ENCODE measurements at places on chromosomes 16 and 17.
A peak's percentile ranks its signal among the peaks of the same experiment; 100 is the strongest.

- no peaks in the 10 kb centered on the region for H3K27me3 ChIP-seq
- no peak overlapping the region for H3K27ac ChIP-seq
- no peak overlapping the region for H3K4me3 ChIP-seq
- DNase-seq: no peak
- no peaks in the 10 kb centered on the region for H3K36me3 ChIP-seq
Observed at GRCh38 chr16:53846971-53847370, 143.0 kb downstream of the FTO start.

- no peak overlapping the region for H3K27ac ChIP-seq
- H3K4me1 ChIP-seq: no peaks in the 10 kb centered on the region
- no peaks in the 10 kb centered on the region for H3K36me3 ChIP-seq
- H3K27me3 ChIP-seq: no peaks in the 10 kb centered on the region
- H3K4me3 ChIP-seq: no peak overlapping the region
- no peak for DNase-seq
Observed at GRCh38 chr17:7807206-7807605, 26.8 kb upstream of the KDM6B start.

DNA sequence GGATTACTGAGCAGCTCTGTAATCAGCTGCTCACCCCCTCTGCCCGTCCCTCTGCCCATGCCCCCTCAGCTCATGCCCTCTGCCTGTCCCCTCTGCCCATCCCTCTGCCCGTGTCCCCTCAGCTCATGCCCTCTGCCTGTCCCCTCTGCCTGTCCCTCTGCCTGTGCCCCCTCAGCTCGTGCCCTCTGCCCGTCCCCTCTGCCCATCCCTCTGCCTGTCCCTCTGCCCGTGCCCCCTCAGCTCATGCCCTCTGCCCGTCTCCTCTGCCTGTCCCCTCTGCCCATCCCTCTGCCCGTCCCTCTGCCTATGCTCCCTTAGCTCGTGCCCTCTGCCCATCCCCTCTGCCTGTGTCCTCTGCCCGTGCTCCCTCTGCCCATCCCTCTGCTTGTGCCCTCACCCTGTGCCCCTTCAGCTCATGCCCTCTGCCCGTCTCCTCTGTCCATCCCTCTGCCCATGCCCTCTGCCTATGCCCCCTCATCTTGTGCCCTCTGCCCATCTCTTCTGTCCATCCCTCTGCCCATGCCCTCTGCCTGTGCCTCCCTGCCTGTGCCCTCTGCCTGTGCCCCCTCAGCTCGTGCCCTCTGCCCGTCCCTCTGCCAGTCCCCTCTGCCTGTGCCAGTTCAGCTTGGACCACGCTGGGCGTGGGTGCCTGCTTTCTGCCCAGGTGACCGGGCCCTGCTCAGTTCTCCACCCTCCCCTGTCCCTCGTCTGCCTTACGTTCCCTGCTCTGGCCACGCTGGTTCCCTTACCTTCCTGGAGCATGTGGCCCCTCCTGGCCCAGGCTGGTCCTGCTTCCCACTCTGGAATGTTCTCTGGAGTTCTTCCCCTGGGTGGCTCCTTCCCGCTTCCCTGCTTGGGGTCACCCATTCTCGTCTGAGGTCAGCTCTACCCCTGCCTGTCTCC, 97.6 kb downstream of the NPIPB11 start:
- no peaks in the 10 kb centered on the region for H3K36me3 ChIP-seq
- H3K27me3 ChIP-seq: no peaks in the 10 kb centered on the region
- no peak for DNase-seq
- H3K27ac ChIP-seq: no peak overlapping the region
- no peak overlapping the region for H3K4me3 ChIP-seq

- no peaks in the 10 kb centered on the region for H3K4me1 ChIP-seq
- no peak for DNase-seq
- H3K27ac ChIP-seq: no peak overlapping the region
- H3K4me3 ChIP-seq: no peak overlapping the region
Observed at GRCh38 chr16:47713225-47713595, 252.1 kb downstream of the PHKB start.

DNA sequence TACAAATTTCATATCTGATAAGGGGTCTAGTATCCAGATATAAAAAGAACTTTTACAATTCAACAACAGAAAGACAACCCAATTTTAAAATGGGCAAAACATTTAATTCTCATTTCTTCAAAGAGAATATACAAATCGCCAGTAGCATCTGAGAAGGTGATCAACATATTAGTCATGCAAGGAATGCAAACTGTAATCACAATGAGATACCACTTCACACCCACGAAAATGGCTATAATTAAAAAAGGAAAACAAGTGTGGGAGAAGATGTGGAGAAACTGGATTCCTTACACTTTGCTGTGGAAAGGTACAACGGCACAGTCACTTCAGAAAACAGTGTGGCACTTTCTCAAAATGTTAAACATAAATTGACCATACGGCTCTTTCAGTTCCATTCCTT, 168.2 kb downstream of the VPS53 start:
- H3K27me3 ChIP-seq: no peaks in the 10 kb centered on the region
- H3K27ac ChIP-seq: no peak overlapping the region
- H3K4me3 ChIP-seq: no peak overlapping the region
- H3K4me1 ChIP-seq: no peaks in the 10 kb centered on the region
- H3K36me3 ChIP-seq: peaks cover 5% of the 10 kb centered on the region

DNA sequence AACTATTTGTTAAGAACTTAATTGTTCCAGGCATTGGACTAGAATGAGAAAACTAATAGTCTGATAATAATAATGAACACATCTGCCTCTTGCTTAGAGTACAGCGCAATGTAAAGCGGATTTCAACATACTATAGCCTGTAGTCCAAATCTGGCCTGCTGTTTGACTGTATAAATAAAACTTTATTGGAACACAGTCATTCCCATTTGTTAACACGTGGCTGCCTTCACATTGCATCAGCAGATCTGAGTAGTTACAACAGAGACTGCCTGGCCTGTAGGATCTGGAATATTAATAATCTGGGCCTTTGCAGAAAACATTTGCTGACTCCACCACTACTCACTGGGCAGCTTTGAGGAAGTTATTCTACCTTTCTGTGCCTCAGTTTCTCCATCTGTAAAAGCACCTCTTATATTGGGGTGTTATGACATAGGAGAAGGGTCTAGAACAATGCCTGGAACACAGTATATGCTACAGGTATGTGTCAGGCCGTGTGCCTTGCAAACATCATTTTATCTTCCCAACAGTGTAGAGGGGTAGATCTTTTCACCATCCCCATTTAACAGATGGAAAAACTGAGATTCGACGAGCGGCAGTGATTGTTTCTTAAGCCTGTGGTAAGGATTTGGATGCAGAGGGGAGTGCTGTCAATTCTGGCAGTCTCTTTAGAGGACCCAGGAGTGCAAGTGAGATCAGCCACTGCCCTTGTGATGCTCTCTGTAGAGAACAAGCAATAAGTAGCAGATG, 22.2 kb downstream of the PDILT start:
- no peaks in the 10 kb centered on the region for H3K36me3 ChIP-seq
- H3K27me3 ChIP-seq: no peaks in the 10 kb centered on the region
- no peak overlapping the region for H3K4me3 ChIP-seq
- H3K4me1 ChIP-seq: no peaks in the 10 kb centered on the region
- no peak for DNase-seq
- no peak overlapping the region for H3K27ac ChIP-seq

- no peak overlapping the region for H3K27ac ChIP-seq
- DNase-seq: peak; percentile 86
- H3K4me1 ChIP-seq: no peaks in the 10 kb centered on the region
- peaks cover 9% of the 10 kb centered on the region for H3K36me3 ChIP-seq
Observed at GRCh38 chr17:79974566-79975497, 60.8 kb downstream of the TBC1D16 start.

- peaks cover 32% of the 10 kb centered on the region for H3K4me1 ChIP-seq
- H3K27me3 ChIP-seq: peaks cover 24% of the 10 kb centered on the region
- peak overlapping the region; percentile 82 for H3K4me3 ChIP-seq
- peak; percentile 66 for DNase-seq
Observed at GRCh38 chr17:38606646-38607611, 1.2 kb upstream of the SRCIN1 start.

DNA sequence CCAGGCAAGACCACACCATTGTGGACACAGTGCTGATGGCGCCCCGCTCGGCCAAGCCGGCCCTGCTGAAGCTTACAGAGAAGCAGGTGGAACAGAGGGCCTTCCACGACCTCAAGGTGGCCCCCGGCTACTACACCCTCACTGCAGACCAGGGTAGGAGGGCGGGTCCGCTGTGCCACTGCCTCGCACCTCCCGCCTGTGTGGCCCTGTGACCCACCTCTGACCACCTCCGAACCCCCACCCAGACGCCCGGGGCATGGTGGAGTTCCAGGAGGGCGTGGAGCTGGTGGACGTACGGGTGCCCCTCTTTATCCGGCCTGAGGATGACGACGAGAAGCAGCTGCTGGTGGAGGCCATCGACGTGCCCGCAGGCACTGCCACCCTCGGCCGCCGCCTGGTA, 21.1 kb downstream of the ITGB4 start:
- no peaks in the 10 kb centered on the region for H3K36me3 ChIP-seq
- H3K27me3 ChIP-seq: no peaks in the 10 kb centered on the region
- H3K27ac ChIP-seq: no peak overlapping the region
- no peaks in the 10 kb centered on the region for H3K4me1 ChIP-seq
- no peak for DNase-seq

- DNase-seq: no peak
- peaks cover 2% of the 10 kb centered on the region for H3K36me3 ChIP-seq
- H3K4me3 ChIP-seq: no peak overlapping the region
- H3K27me3 ChIP-seq: no peaks in the 10 kb centered on the region
- H3K27ac ChIP-seq: no peak overlapping the region
Observed at GRCh38 chr17:81720267-81721071, 8.4 kb downstream of the SLC25A10 start.

- peaks cover 9% of the 10 kb centered on the region for H3K36me3 ChIP-seq
- DNase-seq: no peak
- no peaks in the 10 kb centered on the region for H3K4me1 ChIP-seq
Observed at GRCh38 chr17:65985571-65985970, 206.4 kb downstream of the CEP112 start.

GRCh38 chr16:89957216-89957785, 8.7 kb downstream of the DEF8 start:
- no peak overlapping the region for H3K27ac ChIP-seq
- H3K4me1 ChIP-seq: no peaks in the 10 kb centered on the region
- no peak overlapping the region for H3K4me3 ChIP-seq
- no peak for DNase-seq
- peaks cover 45% of the 10 kb centered on the region for H3K36me3 ChIP-seq

- no peak for DNase-seq
- no peaks in the 10 kb centered on the region for H3K27me3 ChIP-seq
- no peaks in the 10 kb centered on the region for H3K36me3 ChIP-seq
- H3K4me1 ChIP-seq: peaks cover 5% of the 10 kb centered on the region
- H3K27ac ChIP-seq: no peak overlapping the region
Observed at GRCh38 chr17:45368651-45369050, 51.8 kb upstream of the MAP3K14 start.
